ENCODE measurements at places on chromosomes 2 and 18.

- DNase-seq: no peak
These were observed 19.1 kb upstream of the ITGA6 start for GRCh38 chr2:172408143-172408766.

- no peak for DNase-seq
These were observed 97.7 kb downstream of the XRCC5 start for GRCh38 chr2:216206821-216207220.

- DNase-seq: no peak
These were observed 43.5 kb downstream of the ATP6V1C2 start for GRCh38 chr2:10764896-10765295.

GRCh38 chr2:97963880-97964279 is 31.9 kb downstream of the TMEM131 start:
- no peak for DNase-seq

- peak; percentile 95 for DNase-seq
These were observed at the start of gene MRPL44 for GRCh38 chr2:223957092-223957851. TSS of gene MRPL44 (plus strand) at chr2:223957463. CDS start at chr2:223957473, 10 bp downstream.

GRCh38 chr2:26979741-26980140 is 9.3 kb downstream of the MAPRE3 start:
- no peak for DNase-seq

DNA sequence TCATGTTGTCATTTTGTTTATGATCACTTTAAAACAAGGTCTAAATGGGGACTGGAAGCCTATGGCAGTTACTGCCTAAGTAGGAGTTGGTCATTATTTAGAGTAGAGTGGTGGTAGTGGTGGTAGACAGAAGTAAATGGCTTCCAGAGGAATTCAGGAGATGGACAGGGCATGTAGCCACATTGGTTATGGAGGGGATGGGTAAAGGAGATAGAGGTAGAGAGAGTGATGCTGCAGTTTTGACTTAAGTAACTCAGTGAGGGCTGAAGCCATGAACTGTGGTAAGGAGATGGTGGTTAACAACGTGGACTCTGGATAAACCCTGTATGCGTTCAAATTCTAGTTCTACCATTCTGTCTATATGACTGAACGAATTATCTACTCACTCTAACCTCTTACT is 61.6 kb upstream of the NOSTRIN start:
- no peak for DNase-seq

GRCh38 chr18:78521136-78521535 is 458.5 kb upstream of the SALL3 start:
- DNase-seq: no peak

DNA sequence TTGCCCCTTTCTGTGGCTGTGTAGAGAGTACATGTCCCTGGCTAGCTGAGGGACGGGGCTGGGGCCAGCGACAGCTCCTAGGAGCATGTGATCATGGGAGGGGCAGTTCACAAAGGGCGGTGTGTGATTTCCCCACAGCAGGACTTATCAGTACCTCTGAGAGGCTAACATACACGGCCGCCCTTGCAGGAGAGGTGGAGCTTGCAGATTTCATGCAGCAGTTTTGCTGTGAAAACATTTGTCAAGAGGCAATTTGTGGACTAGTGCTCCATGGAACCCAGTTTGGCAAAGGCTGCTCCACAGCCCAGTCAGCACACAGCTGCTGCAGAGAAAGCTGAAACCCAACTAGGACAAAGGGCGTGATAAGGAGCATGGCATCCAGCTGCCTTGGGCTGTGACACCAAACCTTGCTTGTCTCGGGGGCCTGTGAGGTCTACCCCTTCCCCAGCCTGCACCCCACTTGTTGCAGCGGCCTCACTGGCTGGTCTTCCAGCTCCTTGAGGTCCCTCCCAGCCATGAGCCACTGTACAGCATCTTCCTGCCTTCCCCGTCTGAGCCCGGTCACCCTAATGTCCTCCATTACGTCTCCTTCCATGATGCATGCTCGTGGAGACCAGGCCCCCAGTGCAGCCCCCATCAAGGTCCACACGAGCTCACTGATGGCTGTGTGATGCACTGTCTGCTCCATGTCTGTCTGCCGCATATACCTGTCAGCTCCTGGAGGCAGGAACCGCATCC is 121.4 kb upstream of the HDAC4 start:
- no peak for DNase-seq

DNA sequence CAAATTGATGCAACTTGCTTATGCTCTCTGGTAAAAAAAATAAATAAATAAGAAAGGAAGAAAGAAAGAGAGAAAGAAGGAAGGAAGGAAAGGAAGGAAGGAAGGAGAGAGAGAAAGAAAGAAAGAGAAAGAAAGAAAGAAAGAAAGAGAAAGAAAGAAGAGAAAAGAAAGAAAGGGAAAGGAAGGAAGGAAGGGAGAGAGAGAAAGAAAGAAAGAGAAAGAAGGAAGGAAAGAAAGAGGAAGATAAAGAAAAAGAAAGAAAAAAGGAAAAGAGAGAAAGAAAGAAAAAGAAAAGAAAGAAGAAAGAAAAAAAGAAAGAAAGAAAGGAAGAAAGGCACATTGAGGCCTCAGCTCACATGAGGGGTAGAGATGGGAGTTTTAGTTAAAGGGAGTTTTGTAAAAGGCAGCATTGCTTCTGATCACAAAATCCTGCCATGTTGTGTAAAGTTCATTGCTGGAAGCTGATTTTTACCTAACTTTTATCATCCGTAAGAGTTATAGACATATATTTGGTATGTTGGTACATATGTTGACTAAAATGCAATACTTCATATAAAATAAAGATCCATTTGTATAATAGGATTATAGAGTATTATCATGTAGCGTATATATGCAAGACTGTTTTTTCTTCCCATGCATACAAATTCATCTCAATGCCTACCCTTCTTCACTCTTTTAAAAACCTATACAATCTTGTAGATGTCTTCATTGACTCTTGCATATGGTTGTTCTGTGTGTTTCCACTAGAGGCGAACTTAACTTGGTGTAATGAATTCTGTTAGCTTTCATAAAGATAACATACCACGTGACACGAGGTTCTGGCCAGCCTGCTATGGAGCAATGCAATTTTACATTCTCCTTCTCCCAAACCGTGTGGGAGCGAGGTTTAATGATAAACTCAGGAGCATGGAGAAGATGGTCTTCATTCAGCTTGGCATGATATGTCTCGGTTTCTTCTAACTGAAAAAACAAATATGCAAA is 32.8 kb downstream of the MYOM1 start:
- no peak for DNase-seq

- DNase-seq: no peak
These were observed 132.3 kb downstream of the TTC32 start for GRCh38 chr2:19769513-19769912.

GRCh38 chr2:203878063-203878462 is 10.5 kb downstream of the CTLA4 start:
- DNase-seq: no peak

GRCh38 chr2:42297322-42297936 is 63.6 kb downstream of the COX7A2L start:
- no peak for DNase-seq

DNA sequence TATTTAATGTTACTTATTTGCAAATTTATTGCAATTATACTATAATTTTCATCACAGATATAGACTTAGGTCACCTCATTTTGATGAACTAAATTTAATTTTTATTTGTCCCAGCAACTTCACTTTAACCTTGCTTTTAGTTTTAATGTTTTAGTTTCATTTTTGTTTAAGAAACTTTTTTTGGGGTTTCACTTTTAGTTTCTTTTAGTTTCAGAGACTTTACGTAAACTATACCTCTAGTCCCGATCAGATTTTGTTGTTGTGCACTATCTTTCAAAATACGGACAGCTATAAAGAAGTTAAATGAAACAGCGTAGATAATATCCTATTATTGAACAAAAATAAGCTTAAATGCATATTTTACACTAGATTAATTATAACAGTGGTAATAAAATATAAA is 460.5 kb downstream of the ERBB4 start:
- DNase-seq: no peak

GRCh38 chr2:43347746-43348145 is 121.3 kb upstream of the ZFP36L2 start:
- no peak for DNase-seq

- DNase-seq: no peak
These were observed 353.6 kb upstream of the ID2 start for GRCh38 chr2:8328217-8328616.

- no peak for DNase-seq
These were observed 122.9 kb downstream of the EPB41L3 start for GRCh38 chr18:5420906-5421305.

DNA sequence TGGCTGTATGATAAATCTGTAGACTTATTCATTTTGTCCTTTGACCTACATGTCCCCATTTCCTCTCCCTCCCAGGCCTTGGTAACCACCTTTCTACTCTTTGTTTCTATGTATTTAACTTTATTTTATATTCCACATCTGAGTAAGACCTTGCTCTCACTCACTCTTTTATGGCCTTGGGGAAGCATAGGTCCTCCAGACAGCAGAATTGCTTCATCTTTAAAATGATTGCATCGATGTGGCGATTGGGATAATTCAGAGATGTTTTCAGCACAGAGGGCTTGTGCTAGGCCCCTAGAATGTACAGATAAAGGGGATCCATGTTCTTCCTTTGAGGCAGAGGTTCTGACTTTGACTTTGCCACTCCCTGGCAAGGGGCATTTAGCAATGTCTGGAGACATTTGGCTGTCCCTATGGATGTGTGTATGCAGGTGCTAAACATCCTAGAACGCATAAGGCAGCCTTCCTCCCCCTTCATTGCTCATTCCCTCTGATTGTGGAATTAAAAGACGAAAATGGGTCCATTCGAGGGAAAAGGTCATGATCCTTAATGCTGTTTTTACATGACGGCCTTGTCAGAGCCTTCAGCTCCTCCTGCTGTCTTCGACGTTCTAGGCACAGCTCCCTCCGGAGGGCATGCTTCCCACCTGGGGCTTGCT is 1.2 kb upstream of the GPR39 start:
- no peak for DNase-seq

- no peak for DNase-seq
These were observed 58.2 kb downstream of the COPS8 start for GRCh38 chr2:237143676-237144440.

DNA sequence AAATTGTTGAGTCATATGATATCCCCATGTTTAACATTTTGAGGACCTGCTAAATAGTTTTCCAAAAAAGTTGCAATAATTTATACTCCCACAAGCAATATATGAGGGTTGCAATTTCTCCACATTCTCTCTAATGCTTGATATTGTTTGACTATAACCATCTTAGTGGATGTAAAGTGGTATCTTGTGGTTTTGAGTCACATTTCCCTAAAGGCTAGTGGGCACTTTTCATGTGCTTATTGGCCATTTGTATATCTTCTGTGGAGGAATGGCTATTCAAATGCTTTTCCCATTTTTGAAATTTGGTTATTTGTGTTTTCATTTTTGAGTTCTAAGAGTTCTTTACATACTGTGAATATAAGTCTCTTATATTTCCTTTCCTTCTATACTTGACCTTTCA is 82.7 kb downstream of the SCG2 start:
- no peak for DNase-seq

Measured in stimulated activated CD4-positive, alpha-beta T cell treated with anti-CD3 and anti-CD28 coated beads, Interleukin-2, amount 100 ng/mL, for 4 hours (primary cell).